ENCODE measurements at places on chromosomes 6 and 20.

DNA sequence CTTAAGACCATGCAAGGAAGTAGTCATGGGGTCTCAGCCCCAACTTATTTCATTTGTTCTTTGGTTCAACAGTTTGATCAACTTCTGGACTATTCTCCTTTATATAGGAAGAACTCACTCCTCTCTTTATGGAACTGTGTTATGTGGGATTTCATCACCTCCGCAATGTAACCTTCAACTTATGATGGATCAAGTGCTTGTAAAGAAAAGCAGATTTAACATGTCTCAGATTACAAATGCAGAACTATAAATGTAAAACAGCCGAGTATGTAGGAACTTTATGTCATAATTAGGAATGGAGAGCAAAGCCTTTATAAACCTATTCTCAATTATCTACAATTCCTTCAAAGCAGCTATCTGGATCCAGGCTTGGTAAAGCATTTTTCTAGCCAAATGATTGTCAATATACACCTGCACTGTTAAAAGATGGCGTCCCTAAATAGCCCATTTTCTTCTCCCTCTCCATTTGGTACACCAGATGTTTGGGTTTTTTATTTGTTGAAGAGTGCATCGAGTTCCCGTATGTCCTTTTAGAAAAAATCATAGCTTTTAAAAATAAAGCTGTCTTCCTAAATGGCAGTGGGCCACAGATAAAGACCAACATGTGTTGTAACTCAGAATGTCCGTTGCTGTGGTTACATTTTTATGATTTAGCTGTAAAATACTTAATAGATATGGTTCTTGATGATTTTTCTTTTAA is 985.1 kb upstream of the SLC35B3 start:
- no peaks in the 10 kb centered on the region for H3K36me3 ChIP-seq
- DNase-seq, result no peak
- no peak overlapping the region for H3K27ac ChIP-seq
- H3K4me3 ChIP-seq, result no peak overlapping the region
- H3K27me3 ChIP-seq, result no peaks in the 10 kb centered on the region
- no peaks in the 10 kb centered on the region for H3K4me1 ChIP-seq

DNA sequence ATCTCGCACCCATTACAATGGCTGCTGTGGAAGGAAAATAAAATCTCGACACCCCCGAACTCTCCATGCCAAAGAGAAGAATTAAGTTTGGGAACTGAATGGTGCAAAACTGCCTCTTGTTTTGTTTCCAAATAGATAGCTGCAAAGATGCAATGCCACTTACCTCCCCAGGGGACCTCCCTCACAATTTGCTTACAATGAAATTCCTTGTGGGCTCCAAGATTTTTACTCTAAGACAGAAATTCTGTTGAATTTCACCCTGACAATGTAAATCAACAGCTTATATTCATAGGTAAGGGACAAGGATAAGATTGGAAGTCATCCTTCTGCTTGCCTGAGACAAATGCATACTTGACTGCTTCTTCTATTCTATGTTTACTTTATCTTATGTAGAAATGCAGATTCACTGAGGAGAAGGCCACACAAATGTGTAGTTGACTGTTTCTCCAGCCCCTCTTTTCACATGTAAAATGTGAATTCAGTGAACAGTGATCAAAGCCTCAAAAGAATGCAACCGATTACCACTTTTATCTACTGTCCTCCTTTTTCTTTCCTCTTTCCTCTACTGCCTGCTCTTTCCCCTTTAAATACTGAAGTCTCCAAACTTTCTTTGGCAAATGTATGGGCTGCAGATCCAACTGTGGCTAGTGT is 36.6 kb downstream of the ADGRF4 start:
- H3K36me3 ChIP-seq, result no peaks in the 10 kb centered on the region
- no peak overlapping the region for H3K27ac ChIP-seq
- no peaks in the 10 kb centered on the region for H3K27me3 ChIP-seq
- no peak for DNase-seq
- H3K4me1 ChIP-seq, result no peaks in the 10 kb centered on the region

GRCh38 chr20:62181808-62182207 is 1.0 kb upstream of the MTG2 start:
- H3K27ac ChIP-seq, result no peak overlapping the region
- H3K36me3 ChIP-seq, result no peaks in the 10 kb centered on the region
- H3K4me3 ChIP-seq, result peak overlapping the region; percentile 94
- H3K27me3 ChIP-seq, result no peaks in the 10 kb centered on the region
- no peak for DNase-seq
- peaks cover 11% of the 10 kb centered on the region for H3K4me1 ChIP-seq

- H3K27me3 ChIP-seq, result no peaks in the 10 kb centered on the region
- H3K36me3 ChIP-seq, result no peaks in the 10 kb centered on the region
- DNase-seq, result no peak
- no peaks in the 10 kb centered on the region for H3K4me1 ChIP-seq
Observed at GRCh38 chr6:97312241-97312640, 29.2 kb upstream of the MMS22L start.

GRCh38 chr6:46242921-46243320 is 72.1 kb upstream of the ENPP5 start:
- H3K4me3 ChIP-seq, result no peak overlapping the region
- no peaks in the 10 kb centered on the region for H3K27me3 ChIP-seq
- H3K36me3 ChIP-seq, result no peaks in the 10 kb centered on the region

- no peak overlapping the region for H3K27ac ChIP-seq
- H3K36me3 ChIP-seq, result no peaks in the 10 kb centered on the region
- H3K4me1 ChIP-seq, result no peaks in the 10 kb centered on the region
- H3K4me3 ChIP-seq, result no peak overlapping the region
- DNase-seq, result no peak
Observed at GRCh38 chr20:35985806-35986205, 17.4 kb downstream of the CNBD2 start.

- H3K36me3 ChIP-seq, result no peaks in the 10 kb centered on the region
- no peak overlapping the region for H3K4me3 ChIP-seq
- no peak overlapping the region for H3K27ac ChIP-seq
- no peak for DNase-seq
- H3K27me3 ChIP-seq, result no peaks in the 10 kb centered on the region
- no peaks in the 10 kb centered on the region for H3K4me1 ChIP-seq
Observed at GRCh38 chr6:15911753-15912504, 217.0 kb upstream of the MYLIP start.

DNA sequence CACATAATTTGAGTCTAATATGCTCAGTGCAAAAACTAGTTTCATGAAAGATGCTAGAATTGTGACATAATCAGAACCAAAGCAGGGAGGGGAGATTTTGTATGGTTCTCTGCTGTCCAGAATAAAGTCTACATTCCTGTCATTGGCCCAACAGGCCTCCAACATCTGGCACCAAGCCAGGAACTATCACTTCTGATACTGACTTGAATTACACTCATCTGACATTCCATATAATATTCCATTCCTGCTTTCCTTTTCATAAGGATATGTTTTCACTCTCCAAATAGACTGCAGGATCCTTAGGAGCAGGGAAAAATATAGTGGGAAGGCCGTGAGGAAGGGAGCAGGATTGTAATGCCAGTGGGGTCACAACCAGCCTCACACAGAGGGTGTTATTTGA is 84.6 kb upstream of the BTN3A2 start:
- DNase-seq, result no peak
- no peak overlapping the region for H3K4me3 ChIP-seq
- H3K36me3 ChIP-seq, result no peaks in the 10 kb centered on the region
- no peaks in the 10 kb centered on the region for H3K4me1 ChIP-seq
- no peak overlapping the region for H3K27ac ChIP-seq
- H3K27me3 ChIP-seq, result no peaks in the 10 kb centered on the region
